Hematopoietic multipotent progenitor cell treated with erythropoietin and hydrocortisone succinate and interleukin-3 and kit ligand, for 6 days (in vitro differentiated cells): ENCODE measurements at places on chromosomes 6 and 20.
A peak's percentile ranks its signal among the peaks of the same experiment; 100 is the strongest.

- DNase-seq: peak; percentile 79
Observed at GRCh38 chr6:101396548-101397173, 3.2 kb downstream of the GRIK2 start.

- no peak for DNase-seq
Observed at GRCh38 chr6:154138793-154139192, 99.8 kb downstream of the OPRM1 start.

GRCh38 chr6:12457094-12457493 is 166.9 kb downstream of the EDN1 start:
- DNase-seq: no peak

GRCh38 chr6:57247603-57248002 is 25.5 kb upstream of the RAB23 start:
- DNase-seq: no peak

- no peak for DNase-seq
Observed at GRCh38 chr20:3915691-3916090, 26.5 kb downstream of the PANK2 start.

DNA sequence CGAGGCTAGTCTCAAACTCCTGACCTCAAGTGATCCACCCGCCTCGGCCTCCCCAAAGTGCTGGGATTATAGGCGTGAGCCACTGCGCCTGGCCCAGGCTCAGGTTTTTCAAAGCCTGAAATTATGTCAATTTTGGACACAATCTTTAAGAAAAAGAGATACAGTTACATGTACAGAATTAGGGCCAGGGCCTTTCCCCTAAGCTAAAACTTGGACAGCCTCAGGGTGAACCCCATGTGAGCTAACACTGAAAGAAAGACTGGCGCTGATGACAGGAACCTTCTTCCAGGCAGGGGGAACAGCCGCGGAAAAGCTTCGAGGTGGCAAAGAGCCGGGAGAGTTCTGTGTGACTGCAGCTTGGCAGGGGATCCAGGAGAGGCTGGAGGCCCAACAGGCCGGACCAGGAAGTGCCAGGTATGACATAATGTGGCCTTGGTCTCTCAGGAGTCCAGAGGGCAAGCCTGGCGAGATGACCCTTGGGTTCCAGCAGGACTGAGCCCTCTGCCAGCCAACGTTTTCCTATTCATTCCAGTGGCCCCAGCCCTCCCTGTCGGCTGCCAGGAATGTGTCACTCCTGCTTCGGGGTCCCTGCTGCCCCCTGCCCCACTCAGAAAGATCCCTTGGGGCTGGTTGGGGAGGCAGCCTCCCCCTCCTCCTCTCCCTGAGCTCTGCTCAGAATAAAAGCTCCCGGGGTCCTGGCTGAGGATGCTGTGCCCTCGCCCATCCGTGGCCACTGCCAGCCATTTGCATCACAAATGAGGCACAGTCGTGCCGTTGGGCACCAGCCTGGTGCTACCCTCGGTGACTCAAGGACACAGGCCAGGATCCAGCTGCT is 37.3 kb downstream of the RBM38 start:
- DNase-seq: no peak

DNA sequence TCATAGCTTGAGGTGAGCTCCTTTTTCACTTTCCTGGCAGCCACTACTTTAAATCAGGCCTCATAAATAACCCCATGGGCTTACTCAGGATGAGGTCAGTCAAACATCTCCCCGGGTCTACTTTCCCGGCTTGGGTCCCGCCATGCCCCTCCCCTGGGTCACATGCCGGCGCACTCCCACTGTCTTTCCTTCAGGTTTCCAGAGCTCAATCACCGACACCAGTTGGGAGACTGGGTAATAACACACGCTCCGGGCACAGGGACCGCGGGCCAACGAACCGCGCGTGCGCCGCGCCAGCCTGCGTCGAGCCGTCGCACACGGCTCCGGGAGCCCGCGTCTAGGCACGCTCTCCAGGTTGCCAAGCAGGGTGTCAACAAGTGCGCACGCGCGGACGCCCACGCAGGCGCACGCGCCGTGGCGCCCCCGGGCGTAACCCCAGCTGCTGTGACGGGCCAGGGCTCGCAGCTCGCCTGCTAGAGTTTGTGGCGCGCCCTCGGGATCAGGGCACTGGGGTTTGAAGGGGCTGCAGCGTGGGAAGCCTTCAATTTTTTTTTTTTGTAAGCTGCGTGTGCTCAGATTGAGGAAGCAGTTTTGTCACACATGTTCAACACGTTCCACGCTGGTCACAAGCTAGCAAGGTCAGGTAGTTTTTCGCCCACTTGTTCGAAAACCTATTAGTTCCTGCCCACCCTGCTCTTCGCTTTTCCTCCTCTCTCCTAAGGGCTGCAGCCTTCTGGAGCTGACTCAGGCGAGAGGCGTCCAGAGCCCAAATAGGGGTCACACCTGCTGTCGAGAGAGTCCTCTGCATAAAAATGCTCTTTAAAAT is 31.8 kb downstream of the TFAP2B start:
- DNase-seq: no peak

GRCh38 chr6:18823782-18824386 is 436.7 kb downstream of the RNF144B start:
- peak; percentile 60 for DNase-seq

GRCh38 chr6:112128208-112128607 is 40.8 kb downstream of the FAM229B start:
- no peak for DNase-seq

- peak; percentile 29 for DNase-seq
Observed at GRCh38 chr20:34983995-34984735, 28.5 kb downstream of the MYH7B start.

GRCh38 chr6:44078827-44079671 is 48.2 kb downstream of the MRPL14 start:
- DNase-seq: peak; percentile 90

DNA sequence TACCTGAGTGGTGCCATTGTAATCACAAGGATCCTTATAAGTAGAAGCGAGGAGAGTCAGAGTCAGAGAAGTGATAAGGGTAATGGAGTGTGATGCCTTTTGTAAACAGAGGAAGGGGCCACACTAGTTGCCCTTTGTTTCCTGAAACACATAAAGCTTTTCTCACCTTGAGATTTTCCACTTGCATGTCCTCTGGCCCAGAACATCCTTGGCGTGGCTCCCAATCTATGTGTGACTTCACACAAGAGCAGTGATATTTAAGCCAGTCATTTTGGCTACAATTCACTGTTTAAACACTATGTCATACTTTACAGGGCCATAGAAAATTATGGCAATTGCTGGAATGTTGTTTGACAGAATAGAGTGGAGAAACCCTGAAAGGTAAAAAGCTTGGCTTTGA is 121.2 kb upstream of the BTN3A2 start:
- DNase-seq: no peak

DNA sequence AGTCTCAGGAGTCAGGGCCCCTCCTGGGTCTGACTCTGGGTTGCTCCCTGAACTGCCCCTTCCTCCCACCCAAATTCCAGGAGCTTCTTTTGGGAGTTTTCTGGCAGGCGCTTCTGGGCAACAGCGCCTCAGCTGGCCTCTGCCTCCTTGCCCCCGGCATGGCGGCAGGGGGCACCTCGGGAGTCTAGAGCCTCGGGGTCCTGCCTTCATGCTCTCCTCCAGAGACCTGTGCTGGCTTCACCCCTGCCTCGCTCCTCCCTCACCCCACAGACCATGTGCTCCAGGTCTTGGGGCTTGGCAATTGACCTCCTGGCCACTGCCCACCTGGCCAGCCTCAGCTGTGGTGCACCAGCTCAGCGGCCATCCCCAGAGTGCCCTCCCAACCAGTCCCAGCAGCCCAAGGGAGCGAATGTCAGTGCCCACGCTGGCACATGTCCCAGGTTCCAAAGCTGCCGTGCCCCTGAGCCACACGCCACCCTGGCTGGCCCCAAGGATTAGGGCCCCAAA is 43.4 kb downstream of the SRC start:
- no peak for DNase-seq

DNA sequence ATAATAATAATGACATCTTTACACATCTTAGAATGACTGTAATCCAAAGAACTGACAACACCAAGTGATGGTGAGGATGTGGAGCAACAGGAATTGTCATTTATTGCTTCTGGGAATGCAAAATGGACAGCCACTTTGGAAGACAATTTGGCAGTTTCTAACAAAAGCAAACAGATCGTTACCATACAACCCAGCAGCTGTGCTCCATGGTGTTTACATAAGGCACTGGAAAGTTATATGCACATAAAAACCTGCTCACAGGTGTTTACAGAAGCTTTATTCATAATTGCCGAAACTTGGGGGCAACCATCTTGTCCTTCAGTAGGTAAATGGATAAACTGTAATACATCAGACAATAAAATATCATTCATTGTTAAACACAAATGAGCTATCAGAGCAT is 18.3 kb upstream of the ASF1A start:
- DNase-seq: no peak
